Stimulated activated CD8-positive, alpha-beta memory T cell treated with anti-CD3 and anti-CD28 coated beads, Interleukin-7, amount 100 ng/mL, for 48 hours (primary cell): ENCODE measurements at places on chromosomes 16 and 17.

DNA sequence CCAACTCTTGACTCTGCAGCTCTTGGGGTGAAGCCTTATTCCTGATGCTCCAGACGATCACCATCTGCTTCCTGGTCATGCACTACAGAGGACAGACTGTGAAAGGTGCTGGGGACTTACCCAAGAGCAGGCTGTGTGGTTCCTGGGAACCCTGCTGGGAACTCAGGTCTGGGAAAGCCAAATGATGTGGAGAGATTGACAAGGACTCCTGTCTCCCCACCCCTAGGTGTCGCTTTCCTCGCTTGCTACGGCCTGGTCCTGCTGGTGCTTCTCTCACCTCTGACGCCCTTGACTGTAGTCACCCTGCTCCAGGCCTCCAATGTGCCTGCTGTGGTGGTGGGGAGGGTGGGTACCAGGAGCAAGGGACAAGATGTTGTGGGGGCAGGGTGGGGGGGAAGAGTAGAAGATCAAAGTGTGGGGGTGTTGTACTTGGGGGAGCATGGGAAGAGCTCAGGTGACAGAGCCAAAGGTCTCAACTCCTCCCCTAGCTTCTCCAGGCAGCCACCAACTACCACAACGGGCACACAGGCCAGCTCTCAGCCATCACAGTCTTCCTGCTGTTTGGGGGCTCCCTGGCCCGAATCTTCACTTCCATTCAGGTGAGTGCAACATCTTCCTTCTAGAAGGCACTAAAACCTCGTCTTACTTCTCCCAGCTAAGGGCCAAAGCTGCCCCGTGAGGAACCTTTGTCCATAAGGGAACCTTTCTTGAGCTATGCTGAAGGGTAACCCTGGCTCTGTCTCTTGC is 3.0 kb downstream of the SOX15 start:
- no peak for DNase-seq

- no peak for DNase-seq
Measured at GRCh38 chr16:66036793-66037715, 329.4 kb upstream of the CDH5 start.

GRCh38 chr17:81026266-81027036 is 8.5 kb upstream of the BAIAP2 start:
- DNase-seq = no peak

DNA sequence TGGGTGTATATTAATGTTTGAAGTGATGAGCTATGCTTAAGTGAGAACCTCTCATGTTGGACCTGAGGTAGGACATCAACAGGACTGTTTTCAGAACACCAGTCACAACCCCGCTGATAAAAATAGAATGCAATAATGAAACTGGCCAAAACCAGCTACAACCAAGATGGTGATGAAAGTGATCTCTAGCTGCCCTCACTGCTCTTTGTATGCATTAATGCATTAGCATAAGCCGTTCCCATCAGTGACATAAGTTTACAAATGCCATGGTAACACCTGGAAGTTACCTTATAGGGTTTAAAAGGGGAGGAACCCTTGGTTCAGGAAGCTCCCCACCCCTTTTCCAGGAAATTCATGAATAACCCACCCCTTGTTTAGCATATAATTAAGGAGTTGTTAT is 672.5 kb upstream of the EEF2KMT start:
- no peak for DNase-seq

DNA sequence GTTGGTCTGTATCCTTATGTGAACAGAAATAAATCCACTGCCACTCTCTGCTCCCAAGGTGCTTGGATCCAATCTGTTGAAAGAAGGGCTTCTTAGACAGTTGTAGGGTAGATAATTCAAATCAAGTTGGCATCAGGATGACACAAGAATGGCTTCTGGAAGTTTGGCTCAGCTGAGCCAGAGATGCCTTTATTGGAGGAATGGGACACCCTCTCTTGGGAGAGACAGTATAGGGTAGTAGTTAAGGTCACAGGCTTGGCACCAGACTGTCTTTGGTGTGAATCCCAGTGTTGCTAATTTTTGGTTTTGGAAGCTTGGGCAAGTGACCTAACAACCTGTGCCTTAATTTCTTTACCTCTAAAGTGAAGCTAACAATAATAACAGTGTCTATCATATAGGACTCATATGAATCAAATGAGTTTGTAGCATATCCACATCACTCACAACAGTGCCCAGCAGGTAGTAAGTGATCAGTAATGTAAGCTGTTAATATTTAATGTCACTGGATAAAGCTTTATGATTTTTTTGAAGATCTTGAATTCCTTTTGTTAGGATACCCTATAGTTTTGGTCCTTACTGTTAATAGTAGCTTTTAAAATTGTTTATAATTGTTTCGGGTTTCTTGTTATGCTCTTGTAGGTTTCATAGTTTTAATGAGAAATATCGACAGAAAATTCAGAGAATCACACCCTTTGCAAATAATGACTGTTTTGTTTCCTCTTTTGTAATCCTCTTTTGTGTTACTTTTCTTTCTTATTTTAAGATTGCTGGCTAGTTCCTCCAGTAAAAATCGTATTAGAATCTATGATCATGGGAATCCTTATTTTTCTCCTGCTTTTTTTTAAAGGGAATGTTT is 19.1 kb downstream of the ZNRF1 start:
- no peak for DNase-seq

DNA sequence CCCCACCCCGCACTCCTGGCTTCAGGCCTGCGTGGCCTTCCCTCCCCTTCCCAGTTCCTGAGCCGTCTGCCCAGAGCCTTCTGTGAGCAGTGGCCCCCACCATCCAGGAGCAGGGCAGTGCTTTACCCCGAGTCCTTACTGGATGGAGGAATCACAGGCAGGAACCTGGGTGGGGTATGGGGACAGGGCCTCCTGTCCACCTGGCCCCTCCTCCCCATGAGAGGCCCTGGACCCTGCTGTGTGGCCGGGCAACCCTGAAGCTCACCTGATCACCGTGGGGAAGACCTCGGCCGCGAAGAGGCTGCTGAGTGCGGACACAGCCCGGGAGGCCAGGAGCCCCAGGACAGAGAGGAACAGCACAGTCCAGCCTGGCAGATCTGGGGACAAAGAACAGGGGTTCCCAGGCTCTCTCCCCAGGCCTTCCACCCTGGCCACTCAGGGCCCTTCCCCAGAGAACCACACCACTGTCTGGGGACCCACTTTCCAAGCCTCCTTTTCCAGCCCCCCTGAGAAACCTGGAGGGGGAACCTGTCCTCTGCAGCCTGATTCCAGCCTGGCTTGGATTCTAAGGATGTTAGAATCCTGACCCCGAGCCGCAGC is 3.2 kb downstream of the SLC22A31 start:
- no peak for DNase-seq

GRCh38 chr17:52885882-52886281 is 727.4 kb upstream of the CA10 start:
- DNase-seq = no peak

DNA sequence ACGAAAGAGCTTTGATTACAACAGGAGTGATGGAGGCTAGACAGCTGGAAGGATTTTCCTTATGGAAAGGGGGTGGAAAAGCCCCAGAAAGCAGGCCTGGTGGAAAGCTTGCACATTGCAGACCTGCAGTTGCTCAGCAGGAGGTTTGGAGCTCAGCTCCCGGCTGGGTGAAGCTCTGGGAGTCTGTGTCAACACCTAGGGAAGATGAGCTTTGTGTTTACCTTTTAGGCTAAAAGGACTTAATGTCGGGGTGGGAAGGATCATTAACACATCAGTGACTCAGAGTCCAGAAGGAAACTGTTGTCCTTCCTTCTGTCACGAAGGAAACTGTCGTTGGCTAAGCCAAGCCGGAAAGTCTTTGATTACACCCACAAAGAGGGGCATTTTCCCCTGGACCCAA is 48.2 kb downstream of the RAP1GAP2 start:
- DNase-seq = no peak

GRCh38 chr16:53126390-53126789 is 71.6 kb downstream of the CHD9 start:
- no peak for DNase-seq

DNA sequence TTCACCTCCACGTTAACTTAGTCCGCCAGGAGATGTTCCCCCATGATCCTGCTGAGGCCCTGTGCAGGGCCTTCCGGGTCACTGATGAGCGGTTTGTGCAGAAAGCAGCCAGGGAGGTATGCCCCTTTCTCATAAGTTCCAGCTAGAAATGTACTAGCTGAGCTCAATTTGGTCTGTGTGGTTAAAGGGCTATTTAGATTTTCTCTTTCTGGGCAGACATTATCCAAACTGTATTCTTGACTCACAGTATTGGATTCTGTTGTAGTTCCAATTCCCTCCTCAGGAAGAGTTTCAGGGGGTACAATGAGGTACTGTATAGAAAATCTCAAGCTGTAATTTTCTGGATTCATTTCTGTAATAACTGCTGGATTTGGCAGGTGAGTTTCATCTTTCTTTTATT is 137.1 kb downstream of the TRIM37 start:
- no peak for DNase-seq

GRCh38 chr16:50178491-50178941 is 25.4 kb downstream of the TENT4B start:
- DNase-seq = no peak

- DNase-seq = no peak
Measured at GRCh38 chr16:85652431-85653221, 36.1 kb downstream of the GINS2 start.

DNA sequence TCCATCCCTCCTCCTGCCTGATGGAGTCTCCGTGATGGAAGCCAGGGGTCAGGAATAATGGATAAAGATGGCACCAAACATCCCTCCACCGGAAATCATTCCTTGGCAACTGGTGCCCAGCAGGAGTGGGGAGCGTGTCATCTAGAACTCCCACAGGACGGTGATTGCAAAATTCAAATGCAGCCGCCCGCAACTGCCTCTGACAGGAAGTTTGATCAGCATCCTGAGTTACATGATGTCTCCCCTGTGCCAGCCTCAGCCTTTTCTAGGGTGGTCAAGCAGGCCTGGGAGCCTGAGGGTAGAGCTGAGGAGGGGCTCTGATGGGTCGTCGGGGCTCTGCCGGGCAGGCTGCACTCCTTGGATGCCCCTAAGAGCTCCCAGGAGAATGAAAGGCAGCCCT is 52.8 kb downstream of the GSG1L start:
- no peak for DNase-seq
